ENCODE measurements at places on chromosomes 12 and 14.

GRCh38 chr14:23301969-23302289, 730 bp downstream of the PPP1R3E start:
- DNase-seq, result no peak

DNA sequence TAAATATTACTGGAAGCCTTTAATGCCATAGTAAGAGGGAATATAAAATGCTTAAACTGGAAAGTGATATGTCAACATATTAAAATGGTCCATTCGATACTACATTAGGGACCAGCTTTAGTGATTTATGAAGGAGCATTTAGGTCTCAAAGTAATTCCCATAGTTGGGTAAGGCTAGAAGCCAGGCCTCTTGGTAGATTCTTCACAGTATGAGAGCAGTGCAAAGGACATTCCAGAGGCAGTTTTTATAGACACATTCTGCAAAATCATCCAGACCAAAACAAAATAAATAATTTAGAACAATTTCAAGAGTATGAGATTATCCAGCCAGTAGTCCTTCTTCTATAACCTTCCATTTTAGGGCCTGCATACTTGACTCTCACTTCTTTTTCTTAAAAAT, 142.6 kb upstream of the PDZRN4 start:
- DNase-seq, result no peak

- DNase-seq, result no peak
These were observed 89.7 kb downstream of the CAND1 start for GRCh38 chr12:67358781-67359338.

GRCh38 chr12:2982361-2982760, 23.2 kb downstream of the TEAD4 start:
- DNase-seq, result no peak

DNA sequence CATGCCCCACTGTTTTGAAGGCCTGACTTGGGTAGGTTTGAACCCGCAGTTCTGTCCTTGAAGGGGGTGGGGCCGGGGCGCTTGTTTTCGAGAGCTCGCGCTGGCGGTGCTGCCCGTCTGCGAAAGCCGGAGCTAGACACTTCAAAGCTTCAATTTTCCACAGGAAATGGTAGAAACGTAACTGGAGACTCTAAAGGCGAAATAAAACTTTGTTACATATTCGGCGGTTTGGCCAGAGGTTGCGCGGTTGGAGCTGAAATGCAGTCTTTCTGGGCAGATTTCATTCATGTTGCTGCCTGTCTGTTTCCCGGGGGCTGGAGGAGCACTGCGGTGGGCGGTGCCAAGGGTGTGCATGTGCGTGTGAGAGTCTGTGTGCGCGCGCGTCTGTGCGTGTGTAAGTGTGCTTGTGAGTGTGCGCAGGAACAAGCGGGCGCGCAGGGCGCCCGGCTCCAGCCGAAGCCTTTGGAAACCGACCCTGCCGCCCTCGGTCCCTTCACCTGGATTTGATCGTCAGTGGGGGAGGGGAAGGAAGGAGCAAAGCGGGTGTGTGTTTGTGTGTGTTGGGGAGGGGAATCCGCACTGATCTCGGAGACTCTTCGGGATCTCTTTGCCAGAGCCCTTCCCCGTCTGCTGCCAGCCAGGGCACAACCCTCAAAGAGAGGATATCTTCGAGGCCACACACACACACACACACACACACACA, 227.7 kb upstream of the CRY1 start:
- peak; percentile 81 for DNase-seq

GRCh38 chr12:120943482-120943881, 34.9 kb upstream of the HNF1A start:
- no peak for DNase-seq

DNA sequence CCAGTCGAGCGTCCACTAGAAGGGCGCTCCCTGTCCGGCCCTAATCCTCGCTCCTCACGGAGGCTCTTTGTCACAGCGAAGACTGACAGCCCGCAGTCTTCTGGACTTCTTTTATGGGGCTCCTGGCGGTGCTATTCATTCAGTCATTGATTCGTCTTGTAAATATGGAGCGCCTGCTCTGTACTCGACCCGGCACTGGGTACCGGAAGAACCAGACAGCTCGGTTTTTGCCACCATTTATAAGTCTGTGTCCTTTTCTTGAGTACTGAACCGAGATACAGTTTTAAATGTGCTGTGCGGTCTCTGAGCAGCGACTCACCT, 570 bp downstream of the DMAC2L start:
- no peak for DNase-seq

DNA sequence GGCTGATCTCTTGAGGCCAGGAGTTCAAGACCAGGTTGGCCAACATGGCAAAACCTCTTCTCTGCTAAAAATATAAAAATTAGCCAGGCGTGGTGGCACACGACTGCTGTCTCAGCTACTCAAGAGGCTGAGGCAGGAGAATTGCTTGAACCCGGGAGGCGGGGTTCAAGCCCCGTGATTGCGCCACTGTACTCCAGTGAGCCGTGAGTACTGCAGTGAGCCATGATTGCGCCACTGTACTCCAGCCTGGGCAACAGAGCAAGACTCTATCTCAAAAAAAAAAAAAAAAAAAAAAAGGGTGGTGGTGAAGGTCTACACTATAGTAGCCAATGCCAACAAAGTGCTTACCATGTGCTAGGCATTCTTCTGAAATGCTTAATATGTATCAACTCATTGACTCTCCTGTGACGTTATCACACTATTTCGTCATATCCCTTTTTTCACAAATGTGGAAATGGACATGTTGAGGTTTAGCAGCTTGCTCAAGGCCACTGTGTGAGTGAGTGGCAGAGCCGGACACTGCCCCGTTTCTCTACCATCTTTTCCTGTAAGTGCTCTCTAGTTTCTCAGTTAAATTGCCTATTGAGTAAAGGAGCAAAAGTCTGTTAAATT, 59.6 kb downstream of the GNS start:
- DNase-seq, result no peak
